NCI-H510A (cell line): ENCODE measurements at places on chromosomes 12 and 14.
A peak's percentile ranks its signal among the peaks of the same experiment; 100 is the strongest.

DNA sequence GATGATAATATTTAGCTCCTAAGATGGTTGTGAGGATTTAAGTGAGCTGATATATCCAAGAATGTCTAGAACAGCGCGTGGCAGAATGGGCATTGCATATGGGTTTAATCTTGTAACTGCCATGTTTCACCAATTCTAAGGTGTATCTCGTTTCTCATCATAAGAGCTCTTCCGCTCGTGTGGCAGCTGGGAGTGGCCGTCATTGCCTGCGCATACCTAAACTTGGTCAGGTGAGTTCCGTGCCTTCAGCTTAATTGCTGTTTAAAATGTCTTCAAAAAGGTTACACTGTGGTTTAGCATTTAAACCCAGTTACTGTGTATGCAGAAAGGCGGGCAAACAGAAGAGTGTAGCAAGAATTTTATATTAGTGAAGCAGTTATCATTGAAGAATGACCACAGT, 4.5 kb upstream of the AQP2 start:
- DNase-seq, result no peak

DNA sequence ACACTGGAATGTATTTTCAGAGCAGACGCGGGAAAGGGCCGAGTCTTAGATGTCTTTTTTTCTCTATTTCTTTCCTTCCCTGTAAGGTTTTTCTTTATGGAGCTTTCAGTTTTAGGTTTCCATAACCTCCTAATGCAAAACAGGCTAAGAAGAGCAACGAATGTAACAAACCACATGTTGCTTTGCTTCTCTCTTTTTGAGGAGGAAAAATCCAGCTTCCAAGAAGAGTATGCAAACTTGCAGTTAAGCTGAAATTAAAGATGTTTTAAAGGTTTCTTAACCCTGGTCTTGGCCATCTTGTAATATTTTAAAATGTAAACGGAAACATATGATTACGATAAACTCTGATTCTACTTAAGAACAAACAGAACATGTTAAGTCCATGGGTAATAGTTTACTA, 86.9 kb downstream of the PRICKLE1 start:
- DNase-seq, result no peak

GRCh38 chr12:92942905-92943304, 13.8 kb upstream of the EEA1 start:
- DNase-seq, result no peak

DNA sequence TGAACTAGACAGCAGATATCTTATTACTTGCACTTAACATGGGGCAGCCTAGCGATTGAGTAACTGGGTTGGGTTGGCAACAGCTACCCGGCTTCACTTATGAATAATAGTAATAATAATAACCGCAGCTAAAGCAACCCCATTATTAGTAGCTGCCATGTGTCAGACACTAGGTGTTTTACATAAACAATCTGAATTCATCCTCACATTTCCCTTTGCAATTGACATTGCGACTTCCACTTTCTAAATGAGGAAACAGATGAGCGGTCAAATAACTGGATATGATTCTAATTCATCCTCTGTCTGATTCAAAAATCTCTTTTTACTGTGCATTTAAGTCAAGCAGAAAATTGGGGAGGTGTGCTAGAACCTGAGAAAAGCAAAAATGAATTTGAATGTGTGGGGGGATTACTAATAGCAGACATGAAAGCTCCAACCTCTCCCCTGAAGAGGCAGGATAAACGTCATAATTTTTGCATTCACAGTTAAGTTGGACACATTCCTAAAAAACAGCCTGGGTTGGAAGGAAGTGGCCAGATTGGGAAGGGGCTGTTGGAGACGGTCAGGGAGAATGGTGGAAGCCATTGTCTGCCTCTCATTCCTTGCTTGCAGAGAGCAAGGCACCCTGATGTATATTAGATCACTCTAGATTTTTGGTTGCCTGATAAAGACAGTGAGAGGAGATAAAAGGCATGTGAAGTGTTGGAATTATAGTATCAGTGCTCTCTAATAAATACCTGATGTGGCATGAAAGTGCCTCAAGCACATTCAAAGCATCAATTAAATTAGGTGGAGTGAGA, 13.1 kb downstream of the EMP1 start:
- no peak for DNase-seq

DNA sequence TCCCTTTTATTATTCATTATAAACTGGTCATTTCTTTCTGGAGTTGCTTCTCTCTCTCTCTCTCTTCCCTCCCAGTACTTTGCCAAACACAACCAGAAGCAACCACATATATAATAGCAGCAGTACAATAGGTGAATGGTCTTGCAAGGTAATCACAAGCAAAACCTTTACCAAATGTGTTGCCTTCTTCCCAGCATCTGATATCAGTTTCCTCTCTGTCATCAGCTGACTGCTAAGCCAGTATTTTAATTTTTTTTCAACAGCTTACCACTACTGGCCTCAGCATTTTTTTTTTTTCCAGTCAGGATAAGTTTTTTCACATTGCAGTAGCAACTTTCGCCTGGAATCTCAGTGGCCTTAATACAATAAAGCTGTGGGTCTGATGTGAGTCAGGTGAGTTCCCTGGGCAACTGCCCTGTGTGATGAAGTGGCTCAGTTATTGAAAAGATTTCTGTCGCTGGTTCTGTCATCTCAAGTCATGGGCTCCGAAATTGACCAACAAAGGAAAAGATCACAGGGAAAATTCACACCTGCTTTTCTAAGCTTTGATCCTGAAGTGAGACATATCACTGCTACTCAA, 282.5 kb upstream of the AMIGO2 start:
- no peak for DNase-seq

- DNase-seq, result no peak
Measured at GRCh38 chr14:39113685-39114072, 444 bp upstream of the GEMIN2 start.

- no peak for DNase-seq
Measured at GRCh38 chr14:80213602-80214001, 2.3 kb upstream of the DIO2 start.

DNA sequence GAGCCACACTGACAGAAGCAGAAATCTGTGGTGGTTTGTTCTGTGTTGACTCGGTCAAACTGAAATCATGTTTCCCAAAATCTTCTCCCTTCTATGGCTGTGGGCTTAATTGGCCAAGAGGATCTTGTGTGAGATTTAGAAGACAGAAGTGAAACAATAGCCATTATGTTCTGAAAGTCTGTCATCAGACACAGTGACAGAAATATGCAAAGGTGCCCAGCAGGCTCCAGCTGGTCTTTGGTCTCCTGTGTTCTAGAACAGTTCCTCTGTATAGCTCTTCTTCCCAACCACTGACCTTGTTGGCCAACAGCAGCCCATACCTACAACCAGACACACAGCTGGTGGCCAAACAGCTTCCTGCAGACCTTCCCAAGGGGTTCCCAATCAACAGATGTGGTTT, 25.0 kb upstream of the COCH start:
- no peak for DNase-seq

- DNase-seq, result no peak
Measured at GRCh38 chr12:74339211-74339610, 198.4 kb upstream of the ATXN7L3B start.

DNA sequence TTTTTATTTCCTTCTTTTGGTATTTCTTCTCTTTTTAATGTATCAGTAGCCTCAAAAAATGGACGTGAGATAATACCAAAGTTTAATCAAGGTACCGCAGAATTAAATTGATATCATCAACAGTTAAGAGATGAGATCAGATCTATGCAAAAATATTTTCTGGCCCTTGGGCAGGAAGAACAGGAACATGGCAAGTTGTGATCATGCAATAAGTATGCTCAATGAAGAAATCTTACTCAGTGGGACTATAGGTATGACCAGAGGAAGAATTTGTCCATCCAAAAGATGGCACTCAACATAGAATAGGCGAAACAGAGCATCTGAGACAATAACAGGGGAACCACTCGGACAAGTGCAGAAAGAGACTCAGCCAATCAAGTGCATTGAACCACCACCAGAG, 914 bp upstream of the GARIN2 start:
- DNase-seq, result no peak

DNA sequence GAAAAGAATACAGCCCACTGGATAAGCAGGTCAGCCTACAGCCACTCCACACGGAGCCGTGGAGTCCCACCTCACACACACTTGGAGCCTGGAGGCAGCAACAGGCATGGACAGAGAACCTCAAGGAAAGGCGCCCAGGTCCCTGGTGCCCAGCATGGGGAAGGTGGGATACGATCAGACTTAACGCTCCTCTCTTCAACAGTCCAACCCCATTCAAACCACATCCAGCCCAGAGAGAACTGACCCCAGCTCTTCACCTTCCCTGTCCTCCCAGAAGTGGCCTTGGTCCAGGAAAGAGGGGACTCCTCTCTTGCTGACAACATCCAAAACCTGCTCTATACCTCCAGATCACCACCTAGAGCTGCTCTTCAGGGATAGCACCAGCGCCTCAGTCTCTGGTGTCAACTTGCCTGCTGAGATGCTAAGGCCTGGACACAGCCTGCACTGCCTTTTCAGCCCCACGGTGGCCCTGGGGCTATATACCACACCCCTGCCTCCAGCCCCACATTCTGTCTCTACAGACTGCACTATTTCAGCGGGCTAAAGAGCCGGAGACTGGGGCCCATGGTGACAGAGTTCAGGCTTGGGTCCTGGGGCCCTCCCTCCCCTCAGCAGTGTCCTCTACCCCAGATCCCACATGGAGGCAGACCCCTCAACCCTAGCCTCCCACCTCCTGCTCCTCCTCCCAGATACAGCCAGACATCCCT, 7.0 kb downstream of the ADCY6 start:
- DNase-seq, result no peak

DNA sequence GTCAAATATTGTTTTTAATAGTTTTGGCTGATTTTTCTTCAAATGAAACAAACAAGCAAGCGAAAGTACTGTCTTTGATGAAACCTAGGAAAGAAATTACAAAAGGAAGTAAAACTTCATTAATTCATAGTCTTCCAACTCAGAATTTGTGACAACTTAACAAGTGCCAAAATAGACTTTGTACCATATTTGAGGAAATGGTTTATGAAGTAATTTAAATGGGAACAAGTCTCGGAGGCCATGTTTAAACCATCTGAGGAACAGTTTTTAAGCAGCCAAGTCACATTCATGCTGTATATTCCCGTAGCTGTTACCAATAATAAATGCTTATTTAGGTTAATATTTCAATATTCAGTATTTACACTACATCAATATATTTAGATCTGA, 745 bp upstream of the ARHGDIB start:
- DNase-seq, result no peak

- no peak for DNase-seq
Measured at GRCh38 chr14:74239848-74240793, 872 bp downstream of the VSX2 start.

- DNase-seq, result no peak
Measured at GRCh38 chr12:53078425-53079225, 565 bp downstream of the SPRYD3 start.

GRCh38 chr14:24100982-24101494, 6.9 kb downstream of the PCK2 start:
- no peak for DNase-seq

GRCh38 chr12:13835652-13836051, 145.8 kb downstream of the GRIN2B start:
- DNase-seq, result no peak

DNA sequence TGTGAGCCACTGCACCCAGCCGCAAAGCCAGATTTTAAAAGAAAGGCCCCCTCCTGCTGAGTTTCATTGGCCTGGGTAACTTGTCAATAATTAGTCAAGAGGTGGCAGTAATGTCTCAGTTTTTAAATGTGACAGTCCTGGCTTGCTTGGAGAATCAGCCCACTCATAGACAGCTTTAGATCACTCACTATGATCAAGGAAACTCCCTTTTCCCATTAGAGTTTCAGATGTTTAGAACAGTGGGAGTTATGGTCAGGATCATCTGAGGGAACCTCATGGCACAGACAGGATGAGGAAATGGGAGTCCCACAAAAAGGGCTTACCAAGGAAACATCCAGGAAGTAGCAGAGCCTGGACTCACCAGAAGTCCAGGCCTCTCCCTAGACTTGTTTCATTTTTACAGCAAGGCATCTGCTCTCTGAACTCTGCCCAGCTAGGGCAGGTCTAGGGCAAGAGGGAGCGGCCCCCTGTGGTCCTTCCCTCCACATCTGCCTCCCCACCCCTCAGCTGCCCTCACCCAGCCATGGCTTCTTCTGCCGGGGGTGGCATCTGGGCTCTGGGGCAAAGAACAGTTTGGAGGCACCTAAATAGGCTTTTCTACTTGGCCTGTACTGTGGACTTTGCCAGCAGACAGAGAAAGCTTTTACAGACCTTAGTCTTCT, 11.2 kb downstream of the BCL2L14 start:
- no peak for DNase-seq

GRCh38 chr12:93245543-93245942, 132.2 kb upstream of the NUDT4 start:
- no peak for DNase-seq

DNA sequence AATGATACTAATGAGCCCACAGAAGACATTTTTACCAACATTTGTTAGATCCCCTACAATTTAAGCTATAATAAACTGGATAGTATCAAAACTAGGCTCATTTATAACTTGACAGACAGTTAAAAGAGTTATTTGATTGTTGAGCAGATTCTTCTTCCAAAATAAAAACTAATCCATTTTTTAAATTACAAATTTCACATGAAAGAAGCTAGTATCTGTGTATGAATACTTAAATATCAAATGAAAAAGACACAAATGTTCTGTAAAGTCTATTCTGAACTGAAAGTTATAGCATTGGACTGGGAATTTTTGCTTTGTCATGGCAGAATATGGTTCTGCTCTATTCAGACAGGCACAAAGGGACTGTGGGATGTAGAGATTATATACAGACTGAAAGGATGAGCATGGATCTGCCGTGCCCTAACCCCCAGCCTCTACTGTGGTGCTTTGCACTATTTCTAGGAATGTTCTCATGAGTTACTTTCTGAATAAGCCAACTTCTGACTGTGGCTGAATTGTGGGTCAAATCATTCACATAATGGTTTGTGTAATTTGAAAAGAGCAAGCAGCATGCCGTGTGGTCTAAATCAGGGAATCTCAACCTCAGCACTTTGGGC, 352.7 kb downstream of the KCNH5 start:
- no peak for DNase-seq

- DNase-seq, result peak; percentile 86
Measured at GRCh38 chr14:69643430-69644200, 32.2 kb downstream of the SUSD6 start.

- no peak for DNase-seq
Measured at GRCh38 chr12:83168751-83169150, 482.0 kb downstream of the TMTC2 start.

DNA sequence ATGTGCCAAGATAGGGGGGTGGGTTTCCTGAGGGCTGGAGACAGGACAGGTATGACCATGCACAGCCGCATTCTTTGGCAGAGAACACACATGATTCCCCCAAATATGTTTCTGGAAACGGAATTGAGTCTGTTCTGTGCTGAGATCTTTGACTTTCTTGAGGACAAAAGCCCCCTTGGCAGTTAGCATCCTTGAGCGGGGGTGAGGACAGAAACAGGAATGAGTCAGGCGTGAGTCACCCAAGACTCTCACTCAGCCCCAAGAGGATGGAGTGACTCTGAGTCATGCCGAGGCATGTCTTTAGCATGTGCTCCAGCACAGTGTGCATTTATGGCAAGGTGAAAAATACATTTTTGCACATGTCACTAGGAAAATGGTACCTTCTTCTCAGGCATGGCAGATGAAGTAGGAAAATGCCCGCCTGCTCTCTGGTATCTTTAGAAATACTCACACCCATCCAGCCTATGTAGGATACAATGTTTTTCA, 52.1 kb downstream of the DAD1 start:
- DNase-seq, result no peak

- DNase-seq, result no peak
Measured at GRCh38 chr14:89184952-89185351, 232.1 kb downstream of the FOXN3 start.

- no peak for DNase-seq
Measured at GRCh38 chr14:103545219-103545914, 16.4 kb downstream of the TRMT61A start.

- no peak for DNase-seq
Measured at GRCh38 chr12:124466216-124467128, 100.9 kb downstream of the NCOR2 start.
